ENCODE measurements at places on chromosomes 12 and 14. TPM values are rescaled to one million over a fixed set of nuclear protein-coding genes. Genes with fewer than 3 reads are reported as not detected.

PNMA1 gene
- 42.0 TPM for total RNA-seq

TAS2R7 gene
- not detected for total RNA-seq

FGF23 gene
- total RNA-seq = not detected

MBD6 gene
- 82.4 TPM for total RNA-seq

ST8SIA1 gene
- total RNA-seq = 7.6 TPM

FIGNL2 gene
- total RNA-seq = 0.42 TPM

TESPA1 gene
- total RNA-seq = 121 TPM

- no peaks in the 10 kb centered on the region for H3K4me1 ChIP-seq
- DNase-seq = no peak
These were observed 58.1 kb upstream of the RMST start for GRCh38 chr12:97404543-97404942.

DNA sequence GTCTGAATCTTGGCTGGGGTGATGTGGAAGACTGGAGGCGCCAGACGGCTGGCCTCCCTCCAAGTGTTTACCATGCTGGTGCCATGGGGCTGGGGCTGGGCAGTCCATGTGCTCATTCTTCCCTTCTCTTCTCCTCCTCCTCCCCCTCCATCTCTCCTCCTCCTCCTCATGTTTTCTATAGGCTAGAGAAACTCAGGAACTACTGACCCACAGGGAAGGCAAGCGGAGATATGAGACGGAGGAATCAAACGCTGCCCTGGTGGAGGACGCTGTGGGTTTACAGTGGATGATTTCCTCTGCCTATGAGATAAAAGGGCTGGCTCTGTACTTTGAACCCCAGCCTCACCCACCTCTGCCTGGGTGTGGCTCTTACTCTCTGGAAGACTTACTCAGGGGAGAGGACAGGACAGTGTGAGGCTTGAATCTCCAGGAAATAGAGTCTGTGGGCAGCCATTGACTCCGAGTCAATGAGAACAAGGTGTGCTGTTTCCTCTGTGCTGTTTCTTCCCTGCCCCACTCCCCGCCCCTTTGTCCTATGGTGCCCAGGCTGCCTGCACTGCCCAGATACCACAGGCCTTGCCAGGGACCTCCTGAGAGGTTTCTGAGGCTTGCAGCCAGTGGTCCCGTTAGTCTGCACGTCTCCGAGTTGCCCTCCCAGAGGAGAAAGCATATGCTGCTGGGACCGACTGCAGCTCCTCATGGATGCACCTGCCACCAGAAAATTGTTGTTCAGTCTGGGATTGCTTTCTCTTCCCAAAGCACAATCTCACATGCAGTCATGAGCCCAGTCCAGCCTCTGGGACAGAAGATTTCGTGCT lies 132.6 kb upstream of the ARHGAP5 start:
- no peaks in the 10 kb centered on the region for H3K27me3 ChIP-seq
- peaks cover 35% of the 10 kb centered on the region for H3K4me1 ChIP-seq
- no peaks in the 10 kb centered on the region for H3K36me3 ChIP-seq
- H3K4me3 ChIP-seq = peak overlapping the region; percentile 87
- peak overlapping the region; percentile 92 for H3K27ac ChIP-seq

DNA sequence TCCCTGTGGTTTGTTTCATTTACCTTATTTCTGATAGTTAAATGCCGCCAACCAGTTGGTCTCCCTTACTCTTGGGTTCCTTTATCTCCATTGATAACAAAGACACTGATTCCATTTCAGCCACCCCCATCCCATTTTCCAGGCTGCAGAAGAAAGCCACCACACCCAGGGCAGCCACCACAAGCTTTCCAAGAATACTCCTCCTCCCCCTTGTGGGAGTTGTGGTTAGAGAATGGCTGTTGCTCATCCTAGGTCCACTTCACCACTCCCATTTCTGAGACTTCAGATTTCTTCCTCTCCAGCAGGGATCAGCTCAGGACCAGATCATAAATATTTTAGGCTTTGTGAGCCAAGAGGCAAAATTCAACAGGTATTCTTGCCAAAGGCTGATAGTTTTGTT lies 73.9 kb downstream of the ANO4 start:
- H3K27ac ChIP-seq = no peak overlapping the region
- H3K4me1 ChIP-seq = no peaks in the 10 kb centered on the region
- no peaks in the 10 kb centered on the region for H3K36me3 ChIP-seq
- DNase-seq = no peak

- H3K27me3 ChIP-seq = no peaks in the 10 kb centered on the region
- H3K36me3 ChIP-seq = no peaks in the 10 kb centered on the region
- H3K4me1 ChIP-seq = no peaks in the 10 kb centered on the region
- H3K4me3 ChIP-seq = no peak overlapping the region
- no peak overlapping the region for H3K27ac ChIP-seq
These were observed 10.1 kb upstream of the SLC6A15 start for GRCh38 chr12:84922693-84923092.

- no peaks in the 10 kb centered on the region for H3K36me3 ChIP-seq
- DNase-seq = no peak
- H3K27me3 ChIP-seq = peaks cover 5% of the 10 kb centered on the region
- H3K4me3 ChIP-seq = no peak overlapping the region
- H3K27ac ChIP-seq = no peak overlapping the region
- H3K4me1 ChIP-seq = no peaks in the 10 kb centered on the region
These were observed 34.9 kb downstream of the BCAT1 start for GRCh38 chr12:24913953-24914352.

GRCh38 chr12:115920395-115921183 lies 356.9 kb downstream of the MED13L start:
- H3K4me3 ChIP-seq = no peak overlapping the region
- no peaks in the 10 kb centered on the region for H3K4me1 ChIP-seq
- no peak overlapping the region for H3K27ac ChIP-seq
- no peak for DNase-seq
- peaks cover 47% of the 10 kb centered on the region for H3K27me3 ChIP-seq
- H3K36me3 ChIP-seq = peaks cover 3% of the 10 kb centered on the region

- H3K27me3 ChIP-seq = no peaks in the 10 kb centered on the region
- no peak for DNase-seq
- peaks cover 3% of the 10 kb centered on the region for H3K36me3 ChIP-seq
- H3K4me1 ChIP-seq = peaks cover 11% of the 10 kb centered on the region
These were observed 100.7 kb downstream of the ELK3 start for GRCh38 chr12:96294831-96295230.

DNA sequence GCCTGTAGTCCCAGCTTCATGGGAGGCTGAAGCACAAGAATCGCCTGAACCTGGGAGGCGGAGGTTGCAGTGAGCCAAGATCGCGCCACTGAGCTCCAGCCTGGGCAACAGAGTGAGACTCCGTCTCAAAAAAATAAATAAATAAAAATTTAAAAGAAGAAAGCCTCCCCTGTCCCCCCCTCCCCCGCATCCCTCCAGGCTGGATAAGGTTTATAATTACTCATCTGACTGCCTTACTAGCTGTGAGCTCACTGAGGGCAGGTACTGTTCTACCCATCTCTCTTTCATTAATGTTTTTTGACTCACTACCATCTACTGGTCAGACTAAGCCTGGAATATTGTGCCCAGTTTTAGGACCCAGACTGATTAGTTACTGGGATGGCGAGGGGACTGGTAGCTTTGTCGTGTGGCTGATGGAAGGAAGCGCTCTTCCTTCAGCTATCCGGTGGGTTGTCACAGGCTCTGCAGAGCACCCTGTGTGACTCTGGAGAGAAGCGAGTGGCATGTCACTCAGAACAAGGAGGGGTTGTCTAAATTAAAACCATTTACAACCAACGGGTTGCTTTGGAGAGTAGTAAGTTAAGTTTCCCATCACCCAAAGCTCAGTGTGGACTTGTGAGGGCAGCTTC lies 16.9 kb downstream of the EVL start:
- peak overlapping the region; percentile 99 for H3K27ac ChIP-seq
- DNase-seq = no peak
- H3K4me3 ChIP-seq = peak overlapping the region; percentile 91

- DNase-seq = no peak
- no peak overlapping the region for H3K27ac ChIP-seq
- H3K27me3 ChIP-seq = no peaks in the 10 kb centered on the region
These were observed 58.0 kb downstream of the CDC42BPB start for GRCh38 chr14:102999227-102999895.

- H3K27ac ChIP-seq = no peak overlapping the region
- H3K27me3 ChIP-seq = no peaks in the 10 kb centered on the region
- H3K36me3 ChIP-seq = peaks cover 7% of the 10 kb centered on the region
- DNase-seq = no peak
These were observed 76.6 kb downstream of the SYNE3 start for GRCh38 chr14:95439881-95440280.
